ENCODE measurements at places on chromosomes 13 and 19.
A peak's percentile ranks its signal among the peaks of the same experiment; 100 is the strongest.

- DNase-seq, result peak; percentile 11
Observed at GRCh38 chr13:52850396-52851136, 2.1 kb upstream of the PCDH8 start.

- peak; percentile 3 for DNase-seq
Observed at GRCh38 chr13:45413826-45414307, 4.3 kb downstream of the SLC25A30 start.

GRCh38 chr19:1608359-1609102 lies 3.3 kb upstream of the UQCR11 start:
- DNase-seq, result no peak

DNA sequence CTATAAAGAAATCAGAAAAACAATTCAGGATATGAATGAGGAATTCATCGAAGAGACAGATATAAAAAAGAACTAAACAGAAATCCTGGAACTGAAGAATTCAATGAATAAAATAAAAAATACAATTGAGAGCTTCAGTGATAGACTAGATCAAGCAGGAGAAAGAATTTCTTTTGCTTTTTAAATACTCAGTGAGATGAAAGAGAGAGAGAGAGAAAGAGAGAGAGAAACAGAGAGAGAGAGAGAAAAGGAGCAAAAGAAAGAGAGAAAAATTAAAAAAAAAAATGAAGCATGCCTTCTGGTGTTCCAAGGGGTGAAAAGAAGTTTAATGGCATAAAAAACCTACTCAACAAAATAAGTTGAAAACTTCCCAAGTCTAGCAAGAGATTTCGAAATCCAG lies 22.0 kb upstream of the SLC7A9 start:
- DNase-seq, result no peak

DNA sequence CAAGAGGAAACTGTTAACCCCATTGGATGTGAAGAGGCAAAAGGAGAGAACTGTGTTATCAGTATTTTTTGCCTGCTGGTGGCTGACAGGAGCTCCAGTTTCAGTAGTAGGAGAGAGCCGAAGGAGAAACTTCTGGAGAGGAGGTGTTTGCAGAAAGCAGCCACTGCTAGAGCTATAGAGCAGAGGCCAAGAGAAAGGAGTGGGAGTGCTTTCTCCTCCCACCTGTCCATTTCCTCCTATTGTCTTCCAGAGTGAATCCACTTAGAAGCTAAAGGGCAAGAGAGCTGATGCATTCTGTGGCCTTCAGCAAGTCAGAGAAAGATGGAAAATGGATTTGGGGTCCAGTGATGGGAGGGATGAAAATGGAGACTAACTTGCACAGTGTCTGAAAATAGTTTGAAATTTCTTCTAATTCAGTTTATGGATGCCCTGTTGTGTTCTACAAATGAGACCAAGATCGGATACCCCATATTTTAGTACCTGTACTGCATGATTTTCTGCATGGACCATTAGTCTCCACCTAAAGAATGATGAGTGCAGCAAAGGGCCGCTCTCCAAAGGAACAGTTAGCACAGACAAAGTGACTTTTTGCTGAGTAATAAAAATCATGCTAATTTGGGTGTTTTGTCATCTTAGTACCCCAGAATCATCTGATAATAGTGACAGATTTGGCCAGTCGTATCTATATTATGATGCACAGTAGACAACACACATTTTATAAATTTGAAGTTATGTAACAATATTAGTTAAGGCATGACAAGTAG lies 10.7 kb downstream of the HS6ST3 start:
- DNase-seq, result no peak

DNA sequence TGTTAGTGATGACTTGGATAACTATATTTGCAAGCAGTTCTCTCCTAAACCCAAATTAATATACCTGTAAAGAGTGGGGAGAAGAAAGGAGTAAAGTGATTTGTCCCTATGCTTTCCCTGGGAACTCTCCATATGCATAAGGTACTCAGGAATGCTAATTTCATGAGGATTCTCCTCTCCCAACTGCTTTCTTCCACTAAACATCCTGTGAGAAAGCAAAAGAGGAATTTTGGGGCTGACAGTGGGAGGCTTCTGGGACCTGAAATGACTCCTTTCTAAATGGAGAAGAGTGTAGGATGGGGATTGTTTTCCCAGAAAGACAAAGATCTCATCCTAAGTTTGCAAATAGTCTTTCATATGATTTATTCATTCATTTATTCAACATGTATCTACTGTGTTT lies 250.5 kb downstream of the TDRD3 start:
- DNase-seq, result no peak

DNA sequence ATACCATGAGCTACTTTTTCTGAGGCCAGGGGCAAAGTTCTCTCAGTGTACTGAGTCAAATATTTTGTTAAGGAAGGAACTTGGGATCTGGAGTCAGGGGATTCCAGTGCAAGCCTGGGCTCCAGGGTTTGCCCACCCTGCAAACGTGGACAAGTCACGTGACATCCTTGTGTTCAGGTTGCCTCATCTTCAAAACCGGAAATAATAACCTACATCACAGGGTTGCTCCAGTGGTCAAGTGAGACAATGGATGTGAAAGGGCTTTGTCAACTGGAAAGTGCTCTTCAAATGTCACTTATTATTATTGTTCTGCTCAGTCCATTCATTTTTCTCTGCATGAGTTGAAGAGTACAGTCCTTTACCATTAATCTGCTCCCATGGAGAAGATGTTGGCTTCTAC lies 414.9 kb downstream of the COG6 start:
- DNase-seq, result no peak

DNA sequence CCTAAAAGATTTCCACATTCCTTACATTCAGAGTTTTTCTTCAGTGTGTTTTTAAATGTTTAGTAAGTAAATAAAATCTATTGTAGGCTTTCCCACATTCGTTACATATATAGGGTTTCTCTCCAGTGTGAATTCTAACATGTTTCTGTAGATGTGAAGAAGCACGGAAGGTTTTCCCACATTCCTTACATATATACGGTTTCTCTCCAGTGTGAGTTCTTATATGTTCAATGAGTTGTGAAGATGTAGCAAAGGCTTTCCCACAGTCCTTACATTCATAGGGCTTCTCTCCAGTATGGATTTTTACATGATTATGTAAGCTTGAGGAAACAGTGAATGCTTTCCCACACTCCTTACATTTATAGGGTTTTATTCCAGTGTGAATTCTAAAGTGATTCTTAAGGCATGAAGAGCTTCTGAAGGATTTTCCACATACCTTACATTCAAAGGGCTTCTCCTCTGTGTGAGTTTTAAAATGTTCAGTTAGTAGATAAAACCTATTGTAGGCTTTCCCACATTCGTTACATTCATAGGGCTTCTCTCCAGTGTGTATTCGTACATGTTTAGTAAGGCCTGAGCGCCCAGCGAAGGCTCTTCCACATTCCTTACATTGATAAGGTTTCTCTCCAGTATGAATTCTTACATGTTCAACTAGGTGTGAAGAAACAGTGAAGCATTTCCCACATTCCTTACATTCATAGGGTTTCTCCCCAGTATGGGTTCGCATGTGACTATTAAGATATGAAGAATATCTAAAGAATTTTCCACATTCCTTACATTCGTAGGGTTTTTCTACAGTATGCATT lies 18.2 kb downstream of the ZNF121 start:
- peak; percentile 29 for DNase-seq

- no peak for DNase-seq
Observed at GRCh38 chr19:34474233-34474989, 7.1 kb upstream of the WTIP start.

DNA sequence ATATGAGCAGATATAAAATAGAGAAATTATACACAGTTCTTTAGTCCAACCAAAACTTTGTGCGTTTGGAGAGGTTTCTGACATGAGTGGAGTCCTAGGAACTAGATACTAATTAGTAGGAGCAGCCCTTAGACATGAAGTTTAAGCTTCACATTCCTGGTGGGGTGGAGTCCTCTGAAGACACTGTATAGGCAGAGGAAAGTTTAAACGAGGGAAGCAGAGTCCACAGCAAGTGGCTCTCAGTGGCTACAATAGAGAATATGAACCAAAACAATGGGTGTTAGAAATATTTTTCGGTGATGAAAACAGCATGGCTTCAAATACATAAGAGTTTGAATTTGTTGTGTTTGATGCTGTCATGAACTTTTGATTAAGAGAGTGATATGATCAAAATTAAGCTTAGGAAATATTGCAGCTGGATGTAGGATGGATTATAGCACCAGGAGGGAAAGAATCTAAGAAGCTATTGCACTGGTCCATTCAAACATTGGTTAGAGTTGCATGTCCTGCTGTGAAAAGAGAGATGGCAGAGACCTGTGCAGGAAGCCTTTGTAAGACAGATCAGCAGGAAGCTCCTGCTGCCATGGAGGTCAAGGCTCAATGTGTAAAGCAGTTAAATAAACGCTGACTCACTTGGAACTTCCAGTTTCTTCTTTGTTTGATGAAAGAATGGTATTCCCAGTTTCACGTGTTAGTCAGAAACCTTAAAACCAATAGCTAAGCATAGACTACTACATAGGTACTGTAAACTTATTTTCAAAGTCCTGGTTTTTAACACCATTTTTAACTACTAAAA lies 175.2 kb downstream of the TDRD3 start:
- DNase-seq, result peak; percentile 65

- DNase-seq, result no peak
Observed at GRCh38 chr13:97810152-97810551, 143.3 kb upstream of the IPO5 start.

DNA sequence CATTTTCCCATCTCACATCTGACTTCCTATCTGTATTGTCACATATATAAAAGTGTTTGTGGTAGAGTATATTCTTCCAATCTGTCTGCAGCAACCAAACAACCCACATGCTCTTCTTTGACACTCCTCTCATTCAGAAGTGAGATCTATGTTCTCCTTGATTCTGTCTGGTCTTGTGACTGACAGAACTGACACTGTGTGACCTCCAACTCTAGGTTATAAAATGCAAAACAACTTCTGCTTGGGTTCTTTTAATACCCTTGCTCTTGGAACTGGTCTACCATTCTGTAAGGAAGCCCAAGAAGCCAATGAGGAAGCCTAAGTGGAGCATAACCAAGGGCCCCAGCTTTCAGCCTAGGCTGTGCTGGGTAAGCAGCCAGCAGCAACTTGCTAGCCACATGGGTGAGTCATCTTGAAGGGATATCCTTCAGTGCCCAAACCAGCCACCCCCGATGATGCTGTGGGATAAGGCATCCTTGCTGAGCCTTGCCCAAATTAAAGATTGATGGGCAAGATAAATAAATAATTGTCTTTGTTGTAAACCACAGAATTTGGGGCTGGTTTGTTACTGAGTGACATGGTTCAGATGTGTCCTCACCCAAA lies 18.4 kb upstream of the ITM2B start:
- DNase-seq, result no peak

- DNase-seq, result no peak
Observed at GRCh38 chr13:114066956-114067355, 65.5 kb downstream of the RASA3 start.

DNA sequence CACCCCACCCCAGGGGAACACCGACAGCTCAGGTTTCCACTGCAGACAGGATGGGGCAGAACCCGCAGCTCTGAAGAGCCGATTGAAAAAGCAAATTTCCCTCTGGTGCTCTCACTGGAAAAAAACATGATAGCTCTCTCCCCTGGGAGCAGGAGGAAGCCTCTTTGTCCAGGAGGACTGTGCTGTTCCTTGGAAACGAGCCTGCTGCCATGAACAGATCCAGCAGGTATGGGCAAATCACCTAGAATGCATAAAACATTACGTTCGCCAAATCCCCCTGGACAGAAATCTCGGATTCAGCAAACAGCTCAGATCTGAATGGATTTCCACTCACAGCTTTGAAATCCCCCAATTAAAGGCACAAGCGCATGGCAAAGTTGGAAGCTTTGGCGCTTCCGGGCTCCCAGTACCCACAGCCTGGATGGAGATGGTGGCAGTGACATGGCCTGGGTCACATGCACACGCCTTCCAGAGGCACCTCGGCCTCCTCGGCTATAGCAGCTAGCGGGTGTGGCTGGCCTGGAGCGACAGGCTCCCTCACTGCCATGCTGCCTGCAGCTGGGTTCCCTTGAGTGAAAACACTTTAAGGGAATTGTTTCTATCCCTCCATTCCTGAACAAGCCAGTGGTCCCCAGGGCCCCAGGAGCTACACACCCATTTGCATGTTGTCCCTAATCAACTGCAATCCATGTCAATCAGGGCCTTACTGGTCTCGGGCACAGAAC lies 59.1 kb downstream of the CEBPG start:
- no peak for DNase-seq

DNA sequence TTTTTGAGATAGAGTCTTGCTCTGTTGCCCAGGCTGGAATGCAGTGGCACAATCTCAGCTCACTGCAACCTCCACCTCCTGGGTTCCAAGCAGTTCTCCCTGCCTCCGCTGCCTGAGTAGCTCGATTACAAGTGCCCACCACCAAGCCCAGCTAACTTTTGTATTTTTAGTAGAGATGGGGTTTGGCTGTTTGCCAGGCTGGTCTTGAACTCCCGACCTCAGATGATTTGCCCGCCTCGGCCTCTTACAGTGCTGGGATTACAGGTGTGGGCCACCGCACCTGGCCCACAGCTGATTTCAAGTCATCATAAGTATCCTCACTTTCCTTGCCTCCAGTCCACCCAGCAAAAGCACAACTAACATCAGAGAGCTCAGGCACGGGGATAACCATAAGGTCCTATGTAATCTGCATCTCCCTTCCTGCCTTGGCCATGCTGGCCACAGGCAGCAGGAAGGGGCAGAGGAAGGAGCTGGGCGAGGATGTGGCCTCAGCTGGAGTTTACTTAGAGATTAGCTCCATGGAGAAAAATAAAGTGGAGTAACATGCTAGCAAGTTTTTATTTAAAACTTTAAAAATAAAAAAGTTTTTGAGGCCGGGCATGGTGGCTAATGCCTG lies 22.9 kb upstream of the ADGRE1 start:
- DNase-seq, result no peak

- DNase-seq, result no peak
Observed at GRCh38 chr19:2546128-2547032, 70.5 kb downstream of the GADD45B start.

- DNase-seq, result no peak
Observed at GRCh38 chr19:30011051-30011578, 69.1 kb downstream of the URI1 start.

- peak; percentile 28 for DNase-seq
Observed at GRCh38 chr13:101211261-101211660, 205.0 kb downstream of the NALCN start.

- peak; percentile 41 for DNase-seq
Observed at GRCh38 chr19:10290876-10291553, 1.3 kb downstream of the ICAM5 start.

DNA sequence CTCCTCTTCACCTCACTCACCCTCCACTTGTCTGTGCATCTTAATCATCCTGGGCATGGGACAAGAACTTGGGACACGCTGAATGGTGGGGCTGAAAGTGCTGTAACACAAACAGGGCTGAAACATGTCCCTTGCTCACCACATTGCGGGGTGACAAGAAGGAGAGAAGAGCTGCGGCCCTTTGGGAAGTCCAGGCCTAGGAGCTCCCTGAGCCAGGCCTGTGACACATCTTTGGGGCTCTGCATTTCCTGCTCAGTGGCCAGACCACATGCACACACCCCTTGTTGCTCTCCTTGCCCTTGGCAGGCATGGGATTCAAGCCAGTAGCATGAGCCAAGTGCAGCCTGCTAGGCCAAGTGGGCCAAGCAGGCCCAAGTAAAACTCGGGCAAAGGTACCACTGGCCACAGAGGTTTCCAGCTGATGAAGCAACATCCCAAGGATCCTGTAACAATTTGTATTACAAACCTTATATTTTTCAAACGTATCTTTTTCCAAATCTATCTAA lies 1384.3 kb upstream of the PCDH20 start:
- DNase-seq, result no peak
